ENCODE measurements at places on chromosomes 12 and 14. TPM values are rescaled to one million over a fixed set of nuclear protein-coding genes. Genes with fewer than 3 reads are reported as not detected.
A peak's percentile ranks its signal among the peaks of the same experiment; 100 is the strongest.

DNA sequence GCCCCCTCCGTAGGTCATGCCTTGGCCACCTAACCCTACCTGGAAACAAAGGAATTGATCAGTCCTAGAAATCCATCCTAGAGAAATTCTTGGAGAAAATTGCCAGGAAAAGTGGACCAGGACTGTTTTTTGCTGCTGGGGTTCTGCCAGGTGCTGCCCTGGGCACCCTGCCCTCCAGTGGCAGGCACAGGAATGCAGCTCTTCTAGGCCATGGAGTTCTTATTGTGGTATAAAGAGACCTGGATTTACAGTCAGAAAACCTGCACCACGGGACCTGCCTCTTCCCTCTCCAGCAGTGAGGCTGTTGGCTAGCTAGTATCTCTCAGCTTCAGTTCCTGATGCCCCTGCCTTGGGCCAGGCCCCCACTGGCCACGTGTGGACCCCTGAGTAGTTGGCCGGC, 59.7 kb downstream of the SLC24A4 start:
- DNase-seq, result no peak

AKAP6 gene
- 7.0 TPM for polyA plus RNA-seq

DNA sequence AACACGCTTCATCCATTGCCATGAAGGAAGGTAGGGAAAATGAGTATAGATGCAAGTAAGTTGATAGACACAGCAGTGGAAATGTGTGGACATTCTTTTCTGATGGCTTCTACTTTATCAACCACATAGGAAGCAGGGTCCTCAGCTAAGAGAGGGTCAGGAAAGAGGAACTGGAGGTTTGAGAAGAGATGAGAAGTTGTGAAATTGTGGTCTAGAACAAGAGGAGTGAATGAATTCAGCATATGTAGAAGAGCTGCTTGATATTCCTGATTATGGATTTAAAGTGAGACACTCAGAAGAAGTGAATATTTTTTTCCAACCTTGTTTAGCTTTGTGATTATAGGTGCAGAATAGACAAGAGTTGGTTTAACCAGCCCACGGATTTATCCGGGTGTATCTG, 128.5 kb downstream of the SLC15A5 start:
- no peak for DNase-seq

GRCh38 chr14:88384718-88385117, 739 bp upstream of the SPATA7 start:
- DNase-seq, result no peak

UBR7 gene
- polyA plus RNA-seq, result 73.2 TPM

GRCh38 chr12:49200919-49201594, 12.2 kb upstream of the TUBA1A start:
- DNase-seq, result peak; percentile 95

DNA sequence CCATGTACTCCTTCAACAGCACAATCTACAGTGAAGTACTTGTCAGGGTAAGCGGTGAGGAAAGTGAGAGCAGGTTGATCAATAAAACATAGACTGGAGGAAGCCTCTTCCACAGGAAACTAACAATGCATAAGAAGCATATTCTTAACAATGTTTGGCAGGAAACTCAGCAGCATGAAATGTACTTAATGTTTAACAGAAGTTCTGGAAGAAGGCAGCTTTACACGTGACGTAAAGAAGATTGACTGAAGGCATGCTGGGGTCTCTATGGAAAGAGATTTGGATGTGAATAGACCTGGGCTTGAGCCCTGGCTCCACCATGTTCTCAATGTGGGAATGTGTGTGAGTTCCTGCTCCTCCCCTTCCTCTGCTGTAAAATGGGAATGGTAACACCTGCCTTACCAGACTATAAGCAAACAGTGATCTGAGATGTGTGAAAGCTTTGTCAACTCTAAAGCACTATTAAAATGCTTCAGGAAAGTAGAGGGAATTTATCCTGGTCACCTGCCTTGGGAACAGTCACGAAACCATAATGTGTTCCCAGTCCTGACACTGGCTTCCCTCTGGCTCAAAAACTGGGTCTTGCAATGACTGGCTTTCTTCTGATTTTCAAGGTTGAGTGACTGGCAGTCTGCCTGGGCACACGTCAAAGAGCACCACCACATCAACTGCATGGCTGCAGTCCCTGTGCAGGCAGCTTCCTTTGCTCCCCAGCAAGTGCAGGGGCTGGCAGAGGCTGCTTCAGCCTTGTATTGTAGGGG, 384.6 kb downstream of the APAF1 start:
- peak; percentile 57 for DNase-seq

- no peak for DNase-seq
Observed at GRCh38 chr12:96183734-96184370, 10.3 kb upstream of the ELK3 start.

- DNase-seq, result no peak
Observed at GRCh38 chr12:65885312-65885711, 61.0 kb downstream of the HMGA2 start.

TPH2 gene
- polyA plus RNA-seq, result not detected

LHX5 gene
- 0.10 TPM for polyA plus RNA-seq

DNA sequence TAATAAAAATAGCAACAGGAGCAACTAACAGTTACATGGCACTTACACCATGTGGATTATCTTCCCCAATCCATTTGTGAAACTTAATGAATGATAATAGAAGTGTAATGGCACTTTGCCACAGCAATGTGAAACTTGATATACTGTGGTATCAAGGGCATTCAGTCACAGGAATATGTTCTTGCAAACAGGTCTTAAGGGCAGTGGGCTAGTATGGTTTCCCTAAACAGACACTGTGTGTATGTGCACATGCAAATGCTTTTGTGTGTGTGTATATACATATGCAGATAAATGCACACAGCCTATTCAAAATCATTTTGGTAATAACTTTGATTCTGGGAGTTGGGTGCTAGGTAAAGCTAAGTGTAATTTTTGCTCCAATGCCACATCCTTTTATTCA, 26.2 kb upstream of the ARHGAP5 start:
- no peak for DNase-seq

DNA sequence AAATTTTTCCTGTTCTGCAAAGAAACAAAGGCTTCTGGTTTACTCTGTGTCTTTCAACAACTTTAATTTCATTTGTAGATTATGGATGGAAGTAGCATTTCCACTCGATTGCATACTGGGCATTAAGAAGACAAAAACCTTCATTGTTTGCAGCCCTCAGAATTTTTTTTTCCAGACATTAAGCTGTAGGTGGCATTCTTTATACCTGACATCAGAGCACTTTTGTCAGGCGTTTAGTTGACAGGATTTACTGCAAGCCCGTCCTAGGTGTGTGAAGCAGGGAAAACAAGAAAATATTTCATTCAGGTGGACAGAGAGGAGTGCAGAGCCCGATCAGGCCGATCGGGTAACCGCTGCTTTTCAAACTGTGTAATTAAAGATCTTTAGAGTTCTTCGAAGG, 107.5 kb downstream of the TMEM260 start:
- no peak for DNase-seq

- DNase-seq, result peak; percentile 62
Observed at GRCh38 chr12:57845478-57846284, 848 bp downstream of the CTDSP2 start.

ASIC1 gene
- polyA plus RNA-seq, result 13.8 TPM

DNA sequence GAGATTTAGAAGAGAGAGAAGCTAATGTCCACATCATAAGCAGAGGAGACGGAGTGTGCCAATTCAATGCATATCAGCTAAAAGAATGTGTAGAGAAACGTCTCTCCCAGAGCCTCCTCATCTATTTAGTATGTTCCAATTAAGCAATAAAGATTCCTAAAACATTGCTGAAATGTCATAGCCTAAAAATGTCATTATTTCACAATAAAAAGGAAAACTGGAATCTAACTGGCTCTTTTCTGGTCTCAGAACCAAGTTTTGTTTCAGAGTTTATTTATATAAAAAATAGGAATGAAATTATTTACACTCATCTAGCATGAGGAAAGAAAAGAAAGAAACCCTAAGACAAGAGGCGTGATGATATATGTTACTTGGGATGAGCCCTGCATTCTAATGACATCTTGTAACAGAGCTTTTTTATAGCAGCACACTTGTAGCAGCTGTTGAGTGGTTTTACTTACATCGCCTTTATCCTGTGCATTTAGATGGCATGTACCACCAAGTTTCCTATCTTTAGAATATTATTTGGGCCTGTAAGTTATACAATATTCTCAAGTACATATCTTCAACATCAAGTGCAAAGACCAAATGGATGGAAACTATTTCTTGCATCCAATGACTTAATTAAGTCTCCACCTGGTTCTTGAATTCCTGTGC, 266.3 kb upstream of the PRKD1 start:
- DNase-seq, result no peak

DNA sequence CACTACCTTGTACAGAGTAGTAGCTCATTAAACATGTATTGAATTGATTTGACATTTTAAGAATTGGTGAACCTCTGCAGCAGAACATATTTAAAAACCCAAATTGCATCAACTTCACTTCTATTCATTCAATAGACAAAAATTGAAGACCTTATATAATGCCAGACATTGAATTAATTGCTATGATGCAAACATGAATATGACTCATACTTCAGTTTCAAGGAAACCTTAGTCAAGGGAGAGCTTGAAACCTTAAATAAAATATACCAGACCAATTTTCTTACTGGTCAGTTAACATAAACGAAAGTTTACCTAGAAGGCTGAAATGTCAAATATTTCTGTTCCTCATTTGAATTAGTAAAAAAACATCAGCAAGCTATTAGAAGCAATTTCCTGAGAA, 5.0 kb upstream of the MGAT4C start:
- DNase-seq, result no peak

AICDA gene
- not detected for polyA plus RNA-seq

GRCh38 chr12:110501399-110501751, 536 bp downstream of the VPS29 start:
- DNase-seq, result peak; percentile 17

GRCh38 chr14:64026600-64026999, 173.8 kb downstream of the SYNE2 start:
- DNase-seq, result no peak

DNA sequence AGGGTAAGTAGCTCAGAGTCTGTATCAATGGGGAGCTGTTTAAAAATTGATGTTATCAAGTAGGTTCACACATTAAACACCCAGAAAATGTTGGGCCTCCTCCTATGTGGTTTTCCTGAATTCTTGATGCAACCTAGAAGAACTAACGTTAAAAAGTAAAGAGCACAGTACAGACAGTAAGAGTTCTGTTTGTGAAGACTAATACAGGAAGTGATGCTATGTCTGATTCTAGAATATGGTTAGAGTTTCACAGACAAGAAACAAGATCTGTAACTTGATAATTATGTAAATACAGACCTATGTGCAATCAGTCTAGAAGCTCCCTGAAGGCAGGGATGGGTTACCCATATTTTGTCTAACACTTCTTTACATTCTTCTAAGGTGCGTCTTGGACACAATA, 214.9 kb upstream of the BTG1 start:
- no peak for DNase-seq

DNA sequence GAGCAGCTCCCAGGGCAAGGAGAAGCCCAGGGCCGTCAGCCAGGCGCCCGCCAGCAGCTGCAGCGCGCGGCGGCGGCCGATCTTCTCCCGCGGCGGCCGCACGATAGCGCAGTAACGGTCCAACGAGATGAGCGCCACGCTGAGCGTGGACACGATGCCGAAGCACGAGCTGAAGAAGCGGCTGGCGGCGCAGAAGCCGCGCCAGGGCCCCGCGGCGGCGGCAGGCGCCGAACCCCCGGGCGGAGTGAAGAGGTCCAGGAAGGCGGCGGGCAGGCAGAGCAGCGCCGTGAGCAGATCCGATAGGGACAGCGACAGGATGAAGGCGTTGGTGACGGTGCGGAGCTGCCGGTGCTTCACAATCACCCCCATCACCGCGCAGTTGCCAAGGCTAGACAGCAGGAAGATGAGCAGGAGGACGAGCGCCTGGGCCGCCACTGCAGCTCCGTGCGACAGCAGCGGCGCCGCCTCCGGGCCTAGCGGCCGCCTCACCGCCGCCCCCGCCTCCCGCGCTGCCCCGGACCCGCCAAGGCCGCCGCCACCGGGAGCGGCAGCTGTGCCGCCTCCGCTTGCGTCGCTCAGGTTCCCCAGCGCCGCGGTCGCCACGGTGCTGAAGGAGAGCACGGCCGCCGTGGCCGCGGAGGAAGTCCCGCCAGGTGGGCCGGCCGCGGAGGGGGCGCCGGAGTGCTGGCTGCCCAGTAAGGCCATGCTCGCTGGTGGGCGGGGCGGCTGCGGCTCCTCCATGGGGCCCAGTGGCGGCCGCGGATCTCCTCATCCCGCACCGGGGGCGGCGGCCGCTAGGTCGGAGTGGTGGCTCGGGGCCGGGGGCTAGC, 479 bp downstream of the GPR135 start:
- peak; percentile 66 for DNase-seq

- no peak for DNase-seq
Observed at GRCh38 chr14:70987041-70987440, 79.8 kb downstream of the PCNX1 start.

DNA sequence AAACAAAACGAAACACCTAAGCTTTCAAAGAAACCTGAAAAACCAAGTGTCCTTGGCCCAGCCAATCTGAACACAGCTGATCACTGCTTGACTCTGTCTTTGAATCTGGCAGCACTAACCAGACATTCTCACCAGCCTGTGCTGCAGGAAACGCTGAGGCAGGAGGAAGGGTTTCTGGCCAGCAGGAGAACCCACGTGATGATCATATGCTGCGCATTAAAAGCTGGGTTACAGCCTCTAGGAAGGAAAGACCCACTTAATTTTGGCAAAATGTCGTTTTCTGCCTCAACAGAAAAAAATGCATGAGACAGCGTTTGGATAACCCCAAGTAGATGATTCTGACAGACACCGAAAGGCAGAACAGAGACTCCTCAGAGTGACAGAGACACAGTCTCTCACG, 9.8 kb downstream of the APPL2 start:
- DNase-seq, result peak; percentile 75

DNA sequence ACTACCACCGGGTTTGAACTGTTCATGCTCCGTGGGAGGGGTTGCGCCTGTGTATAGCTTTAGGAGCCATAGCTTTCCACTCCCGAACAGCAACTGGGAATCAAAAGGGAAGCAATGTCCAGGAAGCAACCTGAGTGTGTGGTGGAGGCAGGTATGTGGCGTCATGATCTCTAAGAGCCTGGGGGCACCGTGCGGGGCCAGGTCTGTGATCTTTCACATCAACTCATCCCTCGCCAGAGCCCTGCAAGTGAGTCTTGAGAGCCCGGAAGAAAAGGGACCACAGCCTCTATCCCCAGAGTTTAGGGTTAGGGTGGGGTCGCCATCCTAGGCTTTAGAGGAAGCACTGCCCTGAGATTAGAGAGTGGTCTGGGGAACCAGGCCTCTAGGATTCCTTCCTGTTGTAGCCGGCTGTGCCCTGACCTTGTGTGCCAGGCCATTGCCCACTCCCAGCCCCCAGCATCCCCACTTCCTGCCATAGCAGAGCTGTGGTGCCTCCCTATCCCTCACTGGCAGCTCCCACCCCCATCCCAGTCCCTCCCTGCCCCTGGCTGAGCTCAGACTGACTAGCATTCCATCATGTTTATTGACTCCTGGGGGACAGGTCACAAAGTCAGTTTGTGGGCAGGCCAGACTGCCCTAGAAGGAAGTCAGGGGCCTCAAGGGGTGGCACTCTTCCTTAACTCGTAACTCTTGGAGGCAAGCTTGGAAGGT, 745 bp upstream of the ADCY4 start:
- DNase-seq, result no peak

GALNT16 gene
- polyA plus RNA-seq, result 16.2 TPM

- DNase-seq, result no peak
Observed at GRCh38 chr12:29589286-29589820, 91.9 kb upstream of the OVCH1 start.

ADCK1 gene
- 6.0 TPM for polyA plus RNA-seq

CHD8 gene
- 54.6 TPM for polyA plus RNA-seq

All from brain (organoid and tissue), 16 donors.